ENCODE measurements at places on chromosomes 16 and 17.
A peak's percentile ranks its signal among the peaks of the same experiment; 100 is the strongest.

- DNase-seq = no peak
These were observed 3.0 kb downstream of the ALYREF start for GRCh38 chr17:81888105-81888987.

DNA sequence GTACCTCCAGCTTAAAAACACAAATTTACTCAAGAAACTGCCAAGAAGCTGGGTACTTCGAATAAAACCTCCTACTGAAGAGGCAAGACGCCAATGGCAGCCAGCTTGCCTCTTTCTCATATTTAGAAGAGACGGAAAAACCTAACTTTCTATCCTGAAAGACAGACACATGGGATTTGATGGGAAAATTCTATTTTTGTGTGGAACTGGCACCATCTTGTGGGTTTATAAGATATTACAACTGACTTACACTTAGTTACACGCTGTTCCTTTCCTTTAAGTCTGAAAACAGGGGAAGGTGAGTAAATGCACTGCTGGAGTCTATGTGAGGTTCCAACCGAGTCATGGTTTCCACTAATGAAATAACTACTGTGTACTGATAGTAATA lies 10.3 kb downstream of the ZNF18 start:
- DNase-seq = peak; percentile 42

DNA sequence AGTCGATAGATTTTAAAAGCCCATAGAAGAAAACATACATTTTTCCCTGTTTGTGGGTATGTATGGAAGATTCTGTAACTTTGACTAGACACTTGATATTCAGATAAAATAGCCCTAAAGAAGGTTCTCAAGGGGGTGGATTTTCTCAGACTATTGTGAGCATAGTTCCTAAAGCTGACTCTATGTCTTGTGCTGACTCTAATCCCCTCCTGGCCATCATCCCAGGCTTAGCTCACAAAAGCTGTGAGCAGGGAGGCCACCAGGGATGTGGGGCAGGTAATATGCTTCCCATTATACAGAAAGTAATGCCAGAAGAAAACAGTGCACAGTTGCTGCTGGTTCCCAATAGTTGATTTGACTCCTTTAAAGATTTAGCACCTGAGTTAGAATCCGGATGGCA lies 32.0 kb downstream of the CDH13 start:
- no peak for DNase-seq

DNA sequence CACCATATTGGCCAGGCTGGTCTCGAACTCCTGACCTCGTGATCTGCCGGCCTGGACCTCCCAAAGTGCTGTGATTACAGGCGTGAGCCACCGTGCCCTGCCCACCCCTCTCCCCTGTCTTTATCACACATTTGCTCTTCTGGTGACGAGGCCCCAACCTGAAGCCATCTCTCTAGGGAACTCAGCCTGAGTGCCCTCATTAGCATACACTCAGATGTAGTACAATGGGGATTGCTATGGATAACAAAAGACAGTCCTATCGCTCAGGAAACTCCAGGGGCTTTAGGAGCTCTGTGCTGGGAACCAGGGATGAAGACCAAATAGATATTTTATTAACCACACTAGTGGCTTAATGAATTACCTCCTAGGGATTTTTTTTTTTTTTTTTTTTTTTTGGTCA lies 100.7 kb downstream of the MARF1 start:
- DNase-seq = no peak

DNA sequence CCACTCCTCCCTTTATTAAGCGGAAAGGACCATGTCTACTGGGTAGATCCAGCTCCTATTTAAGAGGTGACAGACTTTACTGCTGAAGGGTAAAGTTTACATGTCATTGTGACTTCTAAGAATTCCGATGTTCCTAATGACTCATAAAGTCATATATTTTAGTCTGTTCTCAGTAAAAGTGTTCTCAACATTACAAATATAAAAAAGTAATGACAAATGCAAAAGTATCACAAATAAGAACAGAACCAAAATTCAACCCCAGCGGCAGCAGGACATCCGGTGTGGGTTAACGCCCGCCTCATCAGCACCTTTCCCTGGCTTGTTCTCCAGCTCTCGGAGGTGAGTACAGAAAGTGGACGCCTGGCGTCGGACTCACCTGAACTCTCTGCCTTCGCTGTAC lies 6.8 kb downstream of the AXIN1 start:
- DNase-seq = no peak

GRCh38 chr16:31868691-31869167 lies 4.9 kb upstream of the ZNF267 start:
- DNase-seq = peak; percentile 88
